ENCODE measurements at places on chromosomes 5 and 9.

DNA sequence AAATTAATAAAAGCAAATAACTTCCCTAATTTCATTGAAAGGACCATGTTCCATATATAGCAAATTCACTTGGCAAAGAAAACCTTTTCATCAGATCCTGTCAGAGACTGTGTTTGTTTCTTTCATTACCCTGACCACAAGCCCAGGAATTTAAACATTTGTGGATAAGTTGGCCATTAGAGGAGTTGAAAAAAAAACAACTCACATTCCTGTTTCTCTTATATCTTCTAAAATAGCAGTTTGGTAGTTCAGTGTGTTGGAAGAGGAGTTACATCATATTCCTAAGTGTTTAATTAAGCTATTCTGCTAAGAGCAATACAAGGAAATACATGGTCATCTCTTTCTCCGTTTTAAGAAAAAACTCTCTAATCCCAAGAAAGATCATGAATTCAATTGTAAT, 505.6 kb downstream of the TLE1 start:
- no peak for DNase-seq

DNA sequence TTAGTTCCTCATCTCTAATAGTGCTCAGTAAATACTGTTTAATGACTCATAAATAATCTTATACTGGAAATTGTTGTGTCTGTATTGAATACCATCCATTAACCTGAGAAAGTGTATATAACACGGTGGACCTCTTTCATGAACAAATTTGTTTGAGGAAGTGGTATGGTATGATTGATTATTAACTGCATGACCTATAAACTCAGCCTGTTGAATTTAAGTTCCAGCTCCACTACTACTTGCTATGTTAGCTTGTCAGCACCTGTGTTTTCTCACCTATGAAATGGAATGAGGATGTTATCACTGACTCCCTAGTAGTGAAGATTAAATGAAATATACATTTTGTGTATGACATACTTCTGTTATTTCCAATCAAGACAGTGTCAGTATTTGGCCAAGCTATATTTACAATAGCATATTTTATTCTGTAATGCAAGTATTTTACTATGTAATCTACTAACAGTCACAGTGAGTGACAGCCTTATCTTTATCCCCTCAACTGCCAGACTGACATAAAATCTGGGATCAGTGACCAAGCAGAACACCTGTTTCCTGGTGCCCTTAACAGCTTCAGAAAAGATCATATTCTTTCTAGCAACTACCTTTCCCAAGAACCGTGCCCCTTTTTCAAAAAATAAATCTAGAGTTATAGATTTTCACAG, 77.3 kb upstream of the ITGA1 start:
- no peak for DNase-seq

GRCh38 chr9:8206720-8207119, 407.1 kb upstream of the DMAC1 start:
- no peak for DNase-seq

DNA sequence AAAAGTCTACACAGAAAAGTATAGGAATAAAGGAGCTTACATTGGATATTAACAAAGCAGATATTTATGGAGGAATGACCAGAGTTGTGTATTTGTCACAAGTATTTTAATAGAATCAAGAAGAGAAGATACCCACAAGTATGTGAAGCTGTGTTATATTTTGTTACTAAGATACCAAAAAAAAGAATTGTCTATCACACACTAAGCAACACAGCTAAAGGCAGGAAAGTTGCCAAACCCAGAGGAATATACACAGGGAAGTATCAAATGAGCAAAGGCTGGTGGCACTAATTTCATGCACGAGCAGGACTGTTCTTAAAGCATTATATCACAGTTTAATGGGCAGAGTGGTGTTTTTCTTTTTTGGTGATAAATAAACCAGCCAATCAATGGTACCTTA, 30.9 kb upstream of the RAI14 start:
- DNase-seq: no peak

DNA sequence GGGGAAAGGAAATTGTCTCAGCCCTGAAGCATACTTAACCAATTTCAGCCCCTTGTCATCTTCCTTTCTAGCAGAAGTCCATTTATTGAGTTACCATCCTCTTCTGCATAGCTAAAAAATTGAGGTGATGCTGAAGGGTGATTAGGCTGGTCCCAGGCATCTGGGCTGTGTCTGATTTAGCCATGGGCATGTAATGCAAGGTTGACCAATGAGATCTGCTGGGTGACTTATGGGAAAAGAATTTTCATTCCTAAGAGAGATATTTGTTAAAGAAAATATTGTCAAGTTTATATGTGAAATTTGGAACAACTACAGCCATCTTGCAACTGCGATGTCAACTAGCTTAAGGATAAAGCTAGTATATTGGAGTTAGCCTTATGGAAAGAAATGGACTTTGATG, 5.1 kb downstream of the ITGA2 start:
- no peak for DNase-seq

GRCh38 chr5:146005723-146006122, 69.3 kb downstream of the SH3RF2 start:
- no peak for DNase-seq

DNA sequence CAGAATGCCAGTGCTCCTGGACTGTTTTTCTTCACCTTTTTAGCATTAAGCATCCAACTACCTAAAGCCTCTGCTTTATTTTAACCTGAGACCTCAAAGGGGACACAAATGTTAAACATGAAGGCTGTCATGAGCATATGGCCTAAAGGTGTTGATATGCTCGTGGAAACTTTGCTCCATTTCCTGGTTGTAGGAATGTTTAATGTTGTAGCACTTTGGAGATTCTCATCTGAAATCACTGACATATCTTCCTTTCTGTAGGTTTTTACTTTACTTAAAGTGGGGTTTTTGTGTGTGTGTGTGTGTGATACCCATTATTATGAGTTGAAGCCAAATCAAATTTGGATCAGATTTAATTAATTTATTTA, 37.0 kb downstream of the HABP4 start:
- DNase-seq: no peak

- no peak for DNase-seq
Measured at GRCh38 chr9:73129941-73130685, 21.6 kb upstream of the ANXA1 start.

DNA sequence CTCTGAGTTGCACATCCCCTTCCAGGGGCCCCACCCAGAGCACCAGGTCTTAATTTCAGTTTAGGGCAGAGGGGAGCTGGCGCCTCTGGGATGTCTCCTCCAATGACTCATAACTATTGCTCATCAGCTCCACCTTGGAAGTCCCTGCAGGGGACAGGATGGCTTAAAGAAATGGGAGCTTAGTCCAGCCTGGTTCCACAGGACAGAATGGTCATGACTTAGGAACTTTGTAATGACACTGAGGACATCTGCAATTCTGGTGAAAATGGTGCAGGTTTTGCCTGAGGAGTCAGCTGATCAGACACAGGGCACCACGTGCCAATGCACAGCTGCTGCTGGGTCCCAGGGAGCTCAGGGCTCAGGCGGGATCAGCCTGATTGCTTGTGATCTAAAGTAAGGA, 16.4 kb upstream of the PPP1R26 start:
- no peak for DNase-seq

DNA sequence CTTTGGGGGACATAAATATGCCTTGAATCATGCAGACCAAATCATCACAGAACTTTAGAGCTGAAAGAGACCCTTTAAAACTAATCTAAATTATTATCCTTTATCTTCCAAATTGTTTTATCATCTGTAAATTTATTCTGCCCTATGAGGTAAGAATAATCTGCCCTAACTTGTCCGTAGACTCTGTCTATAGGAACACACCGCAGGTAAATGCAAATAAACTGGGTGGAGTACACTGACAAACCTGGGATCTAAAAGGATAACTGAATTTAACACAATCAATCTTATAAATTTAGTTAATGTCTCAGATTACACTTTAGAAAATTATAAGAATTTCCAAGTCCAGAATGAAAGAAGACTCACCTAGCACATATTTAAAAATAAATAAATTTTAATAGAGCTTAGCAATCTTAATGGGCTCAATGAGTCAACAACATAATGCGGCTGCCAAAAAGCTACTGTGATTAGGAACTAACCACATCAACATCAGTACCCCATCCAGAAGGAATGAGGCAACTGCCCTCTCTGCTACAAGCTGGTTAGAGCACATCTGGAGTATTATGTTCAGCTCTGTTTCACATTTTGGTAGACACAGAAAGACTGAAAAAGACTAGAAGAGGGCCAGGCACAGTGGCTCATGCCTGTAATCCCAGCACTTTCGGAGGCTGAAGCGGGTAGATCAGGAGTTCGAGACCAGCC, 5.6 kb downstream of the MEGF9 start:
- no peak for DNase-seq

- DNase-seq: no peak
Measured at GRCh38 chr5:32814141-32814540, 103.0 kb downstream of the NPR3 start.

GRCh38 chr9:27535701-27536118, 6.1 kb upstream of the MOB3B start:
- DNase-seq: peak; percentile 78

DNA sequence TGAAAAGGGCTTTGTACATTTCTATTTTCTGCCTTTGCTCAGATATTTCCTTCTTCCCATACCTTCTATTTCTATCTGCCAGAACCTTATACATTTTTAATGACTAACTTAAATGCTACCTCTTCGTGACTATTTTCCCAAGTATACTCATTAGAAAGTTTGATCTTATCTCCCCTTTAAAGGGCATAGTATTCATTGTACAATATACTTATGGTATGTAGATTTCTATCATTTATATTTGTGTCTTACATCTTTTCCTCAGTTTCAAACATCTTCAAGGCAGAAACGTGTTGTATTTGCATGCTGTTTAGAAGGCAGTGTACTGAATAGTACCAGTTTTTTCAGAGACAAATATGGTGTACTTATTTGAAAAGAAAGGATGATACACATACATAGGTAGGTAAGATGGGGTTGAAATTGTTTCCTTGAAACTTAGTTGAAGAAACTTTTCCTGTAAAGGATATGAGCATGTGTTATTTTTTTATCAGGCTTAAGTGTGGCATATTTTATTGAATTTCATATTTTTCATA, 518.1 kb upstream of the NUDT12 start:
- DNase-seq: no peak

- DNase-seq: no peak
Measured at GRCh38 chr5:157269165-157269671, 3.3 kb downstream of the CYFIP2 start.

GRCh38 chr9:91241909-91242308, 119.8 kb downstream of the AUH start:
- DNase-seq: no peak

- DNase-seq: no peak
Measured at GRCh38 chr5:142772446-142773293, 2.5 kb downstream of the ARHGAP26 start.

GRCh38 chr5:83973925-83974815, 253.5 kb upstream of the HAPLN1 start:
- DNase-seq: no peak

GRCh38 chr9:131103024-131103423, 6.7 kb downstream of the AIF1L start:
- DNase-seq: no peak

- no peak for DNase-seq
Measured at GRCh38 chr5:73938280-73938937, 312.4 kb downstream of the ARHGEF28 start.

- DNase-seq: no peak
Measured at GRCh38 chr9:135242049-135242396, 154.6 kb downstream of the OLFM1 start.

GRCh38 chr5:172093559-172093958, 87.1 kb upstream of the FBXW11 start:
- DNase-seq: no peak

DNA sequence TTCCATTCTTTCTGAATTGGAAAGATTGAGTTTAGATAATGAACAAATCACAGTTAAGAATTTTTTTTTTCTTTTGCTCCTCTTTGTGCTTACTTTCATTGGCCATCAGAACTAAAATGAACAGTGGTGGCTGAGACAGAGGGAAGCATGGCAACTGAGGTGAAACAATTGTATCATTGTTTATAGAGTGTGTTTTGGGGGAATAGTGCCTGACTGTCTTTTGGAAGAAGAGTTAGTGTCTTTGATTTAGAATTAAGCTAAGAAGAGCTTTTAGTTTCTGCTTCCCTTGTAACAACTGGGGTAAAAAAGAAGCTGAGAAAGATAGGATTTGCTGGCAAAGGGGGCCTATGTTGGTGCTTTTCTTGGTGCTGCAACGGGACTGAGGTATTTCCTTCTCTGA, 24.0 kb downstream of the HSD17B4 start:
- DNase-seq: peak; percentile 60

- no peak for DNase-seq
Measured at GRCh38 chr5:1850324-1851154, 32.2 kb downstream of the IRX4 start.

DNA sequence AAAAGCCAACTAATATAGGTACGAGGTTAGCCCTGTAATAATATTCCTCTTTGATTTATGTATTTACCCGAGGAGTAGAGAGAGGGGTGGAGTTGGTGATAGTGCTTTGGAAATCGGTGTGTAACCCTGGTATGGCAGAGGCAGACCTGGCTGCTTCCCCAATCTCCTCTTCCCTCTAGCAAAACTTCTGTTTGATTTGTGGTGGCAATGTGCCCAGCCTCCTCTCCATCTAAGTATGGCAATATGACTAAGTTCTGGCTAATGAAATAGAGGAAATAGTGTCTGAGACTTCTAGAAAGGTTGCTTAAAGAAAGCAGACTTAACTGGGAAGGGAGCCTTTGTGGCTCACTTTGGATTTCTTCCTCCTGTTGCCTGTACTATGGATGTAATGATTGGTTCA, 491.1 kb downstream of the ENC1 start:
- no peak for DNase-seq

- no peak for DNase-seq
Measured at GRCh38 chr5:54302267-54302687, 8.1 kb downstream of the ARL15 start.

DNA sequence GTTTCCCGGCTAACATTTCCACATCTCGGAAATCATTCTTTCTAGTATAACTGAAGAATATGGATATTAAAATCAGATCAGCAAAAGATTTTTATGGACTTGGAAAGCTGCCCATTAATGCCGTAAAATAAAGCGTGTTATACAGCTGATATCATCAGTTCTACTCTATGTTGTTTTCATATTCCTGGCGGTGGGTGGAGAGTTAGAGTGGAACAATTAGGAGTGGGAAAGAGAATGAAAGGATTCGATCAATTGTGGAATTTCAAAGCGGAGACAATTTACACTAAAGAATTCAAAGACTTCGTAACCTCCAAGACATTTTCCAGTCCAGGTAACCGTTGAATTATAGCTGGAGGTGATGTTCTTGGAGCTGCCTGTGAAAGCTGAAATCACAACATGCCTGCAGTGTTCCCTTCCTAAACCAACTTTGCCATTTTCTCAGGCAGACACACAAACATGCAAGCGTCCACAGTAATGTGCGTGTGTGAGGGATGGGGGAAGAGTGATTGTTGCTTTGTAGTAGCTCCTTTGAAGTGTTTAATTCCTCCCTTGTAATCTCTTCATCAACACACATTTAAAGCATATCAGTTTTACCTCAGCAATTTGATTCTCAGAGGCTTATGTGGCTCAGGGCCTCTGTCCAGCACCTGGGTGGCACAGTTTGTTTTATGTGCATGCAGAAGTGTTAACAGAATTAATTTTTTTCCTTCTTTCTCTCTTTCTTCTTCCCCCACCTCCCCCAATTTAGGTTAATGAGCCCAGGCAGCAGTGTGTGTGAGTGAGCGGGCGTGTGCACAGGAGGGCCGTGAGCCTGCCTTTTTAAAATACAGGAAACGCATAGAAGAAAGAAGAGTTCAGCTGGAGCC, 544.1 kb downstream of the RAB3C start:
- DNase-seq: peak; percentile 23

All from putamen (tissue), 1 donor.